ENCODE measurements at places on chromosomes 4 and X. TPM values are rescaled to one million over a fixed set of nuclear protein-coding genes. Genes with fewer than 3 reads are reported as not detected.

GRCh38 chrX:40579141-40579540 lies 1.6 kb upstream of the ATP6AP2 start:
- H3K27ac ChIP-seq: no peak overlapping the region
- no peaks in the 10 kb centered on the region for H3K27me3 ChIP-seq
- H3K4me3 ChIP-seq: no peak overlapping the region
- DNase-seq: no peak
- peaks cover 8% of the 10 kb centered on the region for H3K4me1 ChIP-seq

GRCh38 chrX:150683536-150684146 lies 9.6 kb upstream of the MTMR1 start:
- no peak for DNase-seq
- H3K4me1 ChIP-seq: no peaks in the 10 kb centered on the region
- H3K4me3 ChIP-seq: no peak overlapping the region
- H3K36me3 ChIP-seq: no peaks in the 10 kb centered on the region

DNA sequence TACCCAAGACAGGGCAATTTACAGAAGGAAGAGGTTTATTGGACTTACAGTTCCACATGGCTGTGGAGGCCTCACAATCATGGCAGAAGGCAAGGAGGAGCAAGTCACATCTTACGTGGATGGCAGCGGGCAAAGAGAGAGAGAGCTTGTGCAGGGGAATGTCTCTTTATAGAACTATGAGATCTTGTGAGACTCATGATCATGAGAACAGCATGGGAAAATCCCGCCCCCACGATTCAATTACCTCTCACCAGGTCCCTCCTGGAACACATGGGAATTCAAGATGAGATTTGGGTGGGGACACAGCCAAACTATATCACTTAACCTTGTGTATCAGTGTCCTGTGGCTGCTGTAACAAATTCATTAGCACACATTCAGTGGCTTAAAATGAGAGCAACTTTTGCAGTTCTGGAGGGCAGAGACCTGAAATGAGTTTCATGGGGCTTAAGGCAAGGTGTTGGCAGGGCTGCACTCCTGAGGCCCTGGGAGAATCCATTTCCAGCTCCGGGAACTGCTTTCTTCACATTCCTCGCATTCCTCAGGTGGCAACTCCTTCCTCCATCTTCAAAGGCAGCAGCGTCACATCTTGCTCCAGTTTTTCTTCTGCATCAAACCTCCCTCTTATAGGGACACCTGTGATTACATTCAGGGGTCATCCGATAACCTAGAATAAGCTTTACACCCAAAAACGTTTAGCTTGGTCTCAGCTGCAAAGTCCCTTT lies 22.3 kb upstream of the NSG1 start:
- H3K4me3 ChIP-seq: no peak overlapping the region
- no peaks in the 10 kb centered on the region for H3K36me3 ChIP-seq
- DNase-seq: no peak
- H3K4me1 ChIP-seq: peaks cover 16% of the 10 kb centered on the region
- no peak overlapping the region for H3K27ac ChIP-seq

DNA sequence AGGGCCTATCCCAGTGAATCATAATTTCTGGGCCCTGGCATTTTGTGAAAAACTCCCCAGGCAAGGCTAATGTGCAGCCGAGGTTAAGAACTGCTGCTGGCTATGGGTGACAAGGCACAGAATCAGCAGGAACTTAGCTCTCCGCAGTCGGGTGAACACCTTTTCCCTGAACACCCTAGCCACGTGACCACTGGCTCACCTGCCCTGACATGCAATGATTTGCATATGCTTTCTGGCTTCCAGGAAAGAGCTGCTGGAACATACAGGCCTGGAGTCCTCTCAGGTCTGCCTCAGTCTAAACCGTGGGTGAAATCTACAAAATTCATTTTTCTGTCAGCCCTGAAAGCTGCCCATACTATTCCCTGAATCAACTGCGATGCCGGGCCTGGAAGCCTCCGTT lies 56.6 kb downstream of the ZNF827 start:
- H3K4me3 ChIP-seq: no peak overlapping the region
- H3K27me3 ChIP-seq: no peaks in the 10 kb centered on the region
- H3K36me3 ChIP-seq: peaks cover 11% of the 10 kb centered on the region
- peak overlapping the region; percentile 7 for H3K27ac ChIP-seq
- H3K4me1 ChIP-seq: peaks cover 18% of the 10 kb centered on the region

GRCh38 chr4:77854431-77855111 lies 8.1 kb upstream of the MRPL1 start:
- DNase-seq: no peak
- H3K27me3 ChIP-seq: peaks cover 2% of the 10 kb centered on the region
- no peaks in the 10 kb centered on the region for H3K4me1 ChIP-seq
- H3K27ac ChIP-seq: no peak overlapping the region

RIPPLY1 gene
- total RNA-seq: not detected

GRCh38 chr4:5409972-5410618 lies 298.3 kb downstream of the EVC2 start:
- no peak overlapping the region for H3K4me3 ChIP-seq
- peaks cover 3% of the 10 kb centered on the region for H3K36me3 ChIP-seq
- peaks cover 5% of the 10 kb centered on the region for H3K27me3 ChIP-seq
- no peaks in the 10 kb centered on the region for H3K4me1 ChIP-seq
- DNase-seq: no peak

KLB gene
- total RNA-seq: 0.43 TPM

CLIC2 gene
- total RNA-seq: 2.0 TPM

DNA sequence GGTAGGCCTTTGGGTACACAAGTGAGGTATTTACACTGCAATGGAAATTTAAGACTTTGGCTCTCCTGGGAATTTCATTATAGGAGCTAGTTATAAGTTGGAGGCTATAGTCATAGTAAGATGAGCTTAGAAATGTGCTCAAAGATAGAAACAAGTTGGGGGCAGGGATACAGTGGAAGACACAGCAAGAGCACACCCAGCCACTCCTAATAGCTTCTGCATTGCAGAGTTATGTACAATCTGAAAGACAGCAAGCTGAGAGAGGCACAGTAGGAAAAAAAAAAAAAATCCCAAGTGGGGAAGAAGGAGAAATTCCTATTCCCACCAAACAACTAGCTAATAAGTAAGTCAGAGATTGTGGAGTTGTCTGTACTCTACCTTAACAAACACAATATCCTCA lies 41.9 kb upstream of the TAF9B start:
- no peaks in the 10 kb centered on the region for H3K4me1 ChIP-seq
- no peaks in the 10 kb centered on the region for H3K36me3 ChIP-seq
- no peak overlapping the region for H3K27ac ChIP-seq
- no peaks in the 10 kb centered on the region for H3K27me3 ChIP-seq
- DNase-seq: no peak
- no peak overlapping the region for H3K4me3 ChIP-seq

FAM47B gene
- total RNA-seq: not detected

KLHL8 gene
- total RNA-seq: 13.6 TPM

DNA sequence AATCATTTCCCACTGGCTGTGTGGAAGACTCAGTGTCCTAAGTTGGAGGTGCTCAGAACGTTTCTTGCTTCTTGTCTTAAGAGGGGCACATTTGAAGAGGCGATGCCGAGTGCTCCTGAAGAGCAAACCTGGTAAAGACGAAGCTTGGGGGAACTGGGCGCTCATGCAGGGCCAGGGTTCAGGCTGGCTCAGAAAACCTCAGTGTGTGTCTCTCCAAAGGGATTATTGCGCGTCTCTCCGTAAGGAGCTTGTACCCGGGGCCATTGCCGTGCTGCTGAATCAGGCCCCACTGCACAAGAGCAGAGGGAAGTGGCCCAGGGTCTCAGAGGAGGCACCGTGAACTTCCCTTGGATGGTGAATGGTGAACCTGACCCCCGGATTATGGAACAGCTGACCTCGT lies 44.4 kb downstream of the PSAPL1 start:
- H3K27me3 ChIP-seq: peaks cover 16% of the 10 kb centered on the region
- no peaks in the 10 kb centered on the region for H3K36me3 ChIP-seq
- no peak for DNase-seq
- no peak overlapping the region for H3K27ac ChIP-seq
- no peak overlapping the region for H3K4me3 ChIP-seq
- peaks cover 9% of the 10 kb centered on the region for H3K4me1 ChIP-seq

HUWE1 gene
- total RNA-seq: 280 TPM

DNA sequence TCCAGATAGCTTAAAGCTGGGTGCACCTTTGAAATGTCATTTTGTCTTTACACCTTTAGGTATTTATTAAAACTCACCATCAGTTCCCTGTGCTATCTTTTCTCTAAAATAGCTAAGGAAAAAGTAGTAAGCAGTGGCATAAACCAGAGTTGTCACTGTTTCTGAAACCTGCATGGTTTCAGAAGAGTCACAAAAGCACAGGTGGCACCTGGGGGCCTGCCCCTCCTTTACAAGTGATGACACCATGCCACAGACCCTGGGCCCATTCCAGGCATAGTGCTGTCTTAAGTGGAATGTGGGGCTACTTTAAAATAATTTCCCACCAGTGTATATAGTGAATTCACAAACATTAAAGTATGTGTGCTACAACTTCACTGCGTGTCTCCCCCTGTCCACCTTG lies 47.8 kb downstream of the DCUN1D4 start:
- H3K4me1 ChIP-seq: peaks cover 2% of the 10 kb centered on the region
- H3K27me3 ChIP-seq: no peaks in the 10 kb centered on the region
- no peak for DNase-seq
- peaks cover 20% of the 10 kb centered on the region for H3K36me3 ChIP-seq
- H3K27ac ChIP-seq: no peak overlapping the region

- H3K4me3 ChIP-seq: no peak overlapping the region
- H3K27ac ChIP-seq: no peak overlapping the region
- no peaks in the 10 kb centered on the region for H3K36me3 ChIP-seq
- peaks cover 2% of the 10 kb centered on the region for H3K4me1 ChIP-seq
- peaks cover 2% of the 10 kb centered on the region for H3K27me3 ChIP-seq
These were observed 297.5 kb upstream of the KLF3 start for GRCh38 chr4:38366456-38366855.

DNA sequence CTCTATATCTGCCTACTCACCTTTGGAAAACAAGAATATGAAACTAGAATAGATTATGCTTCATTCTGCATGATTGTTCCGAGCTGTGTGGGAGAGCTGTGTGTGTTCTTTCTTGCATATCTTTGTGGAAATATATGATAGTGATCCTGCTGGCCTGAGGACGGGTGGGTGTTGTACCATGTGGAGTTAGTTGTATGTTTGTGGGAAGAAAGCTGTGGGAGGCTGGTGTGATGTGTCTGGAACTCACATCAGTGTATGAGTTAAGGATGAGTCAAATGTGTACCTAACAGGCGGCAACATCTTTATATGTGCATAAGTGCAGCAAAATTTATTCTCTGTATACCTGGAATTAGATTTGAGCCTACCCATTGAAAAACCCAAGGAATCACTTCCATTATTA lies 208.1 kb upstream of the ADGRL3 start:
- H3K4me3 ChIP-seq: no peak overlapping the region
- H3K36me3 ChIP-seq: no peaks in the 10 kb centered on the region
- no peak for DNase-seq
- no peaks in the 10 kb centered on the region for H3K27me3 ChIP-seq

DNA sequence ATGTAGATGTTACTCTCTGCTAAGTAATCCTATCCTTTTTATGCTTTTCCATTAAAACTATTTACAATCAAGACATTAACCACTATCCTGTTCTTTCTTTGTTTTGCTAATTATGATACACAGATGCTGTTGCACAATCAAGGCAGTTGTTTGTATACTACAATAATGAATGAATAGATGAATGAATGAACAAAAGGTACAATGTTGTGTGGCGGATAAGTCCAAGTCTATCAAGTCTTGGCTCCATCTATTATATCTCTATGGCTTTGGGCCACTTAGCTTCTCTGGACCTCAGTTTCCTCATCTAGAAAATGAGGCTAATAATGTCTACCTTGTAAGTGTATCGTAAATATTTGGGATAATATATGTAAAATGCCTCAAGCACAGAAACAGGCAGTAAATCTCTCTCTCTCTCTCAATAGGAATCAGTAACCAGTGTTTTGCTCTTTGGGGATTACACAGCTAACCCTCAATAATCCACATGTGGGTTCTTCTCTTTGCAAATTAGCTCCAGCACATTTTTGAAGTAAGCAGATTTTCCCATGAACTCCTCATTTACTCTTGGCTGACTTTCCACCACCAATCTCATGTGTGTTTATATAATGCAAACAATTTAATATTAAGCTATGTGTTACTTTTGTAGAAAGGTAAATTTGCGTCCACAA lies 27.8 kb upstream of the TSPAN5 start:
- H3K4me3 ChIP-seq: no peak overlapping the region
- H3K27ac ChIP-seq: no peak overlapping the region
- DNase-seq: no peak
- H3K27me3 ChIP-seq: no peaks in the 10 kb centered on the region

ZNF711 gene
- total RNA-seq: 36.0 TPM

DNA sequence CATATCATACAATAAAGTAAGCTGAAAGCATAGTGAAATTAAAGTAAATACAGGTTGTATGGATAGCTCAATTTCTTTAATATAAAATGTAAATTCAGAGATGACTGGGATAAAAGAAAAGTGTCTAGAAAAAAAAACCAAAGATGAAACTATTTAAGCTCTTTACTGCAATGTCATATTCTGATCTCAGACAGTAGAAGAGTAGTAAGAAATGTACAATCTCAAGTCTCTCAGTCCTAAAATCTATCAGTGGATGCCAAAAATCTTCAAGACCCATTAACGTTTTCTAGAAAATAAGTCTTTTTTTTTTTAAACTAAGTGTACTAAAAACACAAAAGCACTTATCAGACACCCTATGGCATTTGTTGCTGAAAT lies 13.8 kb downstream of the MGARP start:
- peaks cover 19% of the 10 kb centered on the region for H3K4me1 ChIP-seq
- peak overlapping the region; percentile 43 for H3K4me3 ChIP-seq
- no peak for DNase-seq
- peak overlapping the region; percentile 44 for H3K27ac ChIP-seq
- no peaks in the 10 kb centered on the region for H3K36me3 ChIP-seq

DNA sequence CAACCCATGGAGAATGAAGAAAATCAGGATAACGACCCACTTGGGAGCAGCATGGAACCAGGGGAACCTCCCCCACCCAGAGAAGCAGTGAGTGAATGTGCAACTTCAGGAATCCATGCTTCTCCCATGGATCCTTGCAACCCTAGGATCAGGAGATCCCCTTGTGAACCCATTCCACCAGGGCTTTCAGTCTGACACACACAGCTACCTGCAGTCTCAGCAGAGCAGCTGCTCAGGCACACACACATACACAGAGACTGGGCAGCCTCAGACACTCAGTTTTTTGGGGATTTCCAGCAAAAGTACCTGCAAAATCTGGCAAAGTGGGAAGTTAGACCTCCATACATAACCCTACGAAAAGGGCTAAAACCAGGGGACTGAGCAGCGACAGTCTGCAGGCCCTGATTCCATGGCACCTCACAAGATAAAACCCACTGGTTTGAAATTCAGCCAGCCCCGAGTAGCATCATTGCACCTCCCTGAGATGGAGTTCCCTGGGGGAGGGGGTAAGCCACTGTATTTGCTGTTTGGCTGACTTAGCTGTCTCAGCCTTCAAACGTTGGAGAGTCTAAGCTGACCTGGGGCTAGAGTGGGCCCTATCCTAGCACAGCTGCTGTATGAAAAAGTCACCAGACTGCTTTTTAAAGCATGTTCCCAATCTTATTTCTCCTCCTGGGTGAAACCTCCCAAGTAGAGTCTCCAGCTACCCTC lies 737.5 kb upstream of the NDST4 start:
- no peak for DNase-seq
- no peaks in the 10 kb centered on the region for H3K27me3 ChIP-seq
- no peak overlapping the region for H3K27ac ChIP-seq
- no peaks in the 10 kb centered on the region for H3K4me1 ChIP-seq
- H3K36me3 ChIP-seq: no peaks in the 10 kb centered on the region

ITIH6 gene
- not detected for total RNA-seq
